ENCODE measurements at places on chromosomes 6 and 20.
A peak's percentile ranks its signal among the peaks of the same experiment; 100 is the strongest.

DNA sequence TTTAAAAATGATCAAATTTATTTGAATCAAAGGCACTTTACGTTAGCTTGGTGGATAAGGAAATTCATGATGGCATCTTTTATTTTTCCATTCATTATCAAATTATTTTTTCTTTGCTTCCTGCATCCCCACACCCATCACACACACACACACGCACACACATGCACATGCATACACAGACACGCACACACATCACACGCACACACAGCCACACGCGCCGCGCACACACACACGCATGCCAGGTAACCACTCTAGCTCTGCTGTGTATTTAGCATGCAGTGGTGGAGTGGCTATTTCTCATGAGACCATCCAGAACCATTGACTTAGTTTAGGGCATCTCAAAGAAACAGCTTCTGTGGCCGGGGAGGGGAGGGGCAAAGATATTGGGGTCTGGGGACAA, 47.0 kb downstream of the GNAS start:
- DNase-seq, result no peak

DNA sequence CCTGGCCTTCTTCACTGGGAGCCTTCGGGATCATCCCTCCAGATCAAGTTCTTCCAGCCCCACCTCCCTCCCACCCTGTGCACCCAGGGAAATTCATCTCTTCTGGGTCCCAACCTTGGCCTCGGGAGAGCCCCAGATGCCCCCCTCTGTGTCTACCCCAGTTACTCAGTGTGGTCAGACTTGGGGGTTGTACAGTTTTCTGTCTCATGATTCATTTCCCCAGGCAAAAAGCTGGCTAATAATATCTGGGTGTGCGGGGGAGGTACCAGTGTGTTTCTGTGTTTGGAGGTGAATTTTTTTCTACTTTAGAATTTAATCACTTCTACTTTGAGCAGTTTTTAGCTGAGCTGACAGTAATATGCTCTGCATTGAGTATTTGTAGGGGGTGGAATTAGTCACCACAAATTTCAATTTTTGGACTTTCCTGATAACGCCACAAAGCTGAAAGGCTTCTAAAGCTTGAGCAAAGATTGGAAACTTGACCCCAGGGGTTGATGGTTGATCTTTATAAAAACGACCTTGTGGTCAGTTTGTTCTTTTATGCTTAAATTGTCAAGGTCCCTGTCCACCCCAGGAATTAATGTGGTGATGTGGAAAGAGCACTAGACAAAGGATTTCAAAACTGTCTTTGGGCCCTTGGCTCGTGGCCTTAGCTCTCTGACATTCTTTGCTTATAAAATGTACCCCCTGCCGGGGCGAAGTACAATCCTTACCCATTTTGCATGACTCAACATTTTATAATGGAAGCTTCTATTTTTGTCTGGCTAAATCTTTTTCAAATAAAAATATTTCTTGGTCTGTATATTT, 284.7 kb upstream of the TAB2 start:
- DNase-seq, result no peak

GRCh38 chr6:7473805-7474719, 67.4 kb upstream of the DSP start:
- no peak for DNase-seq

- DNase-seq, result no peak
Observed at GRCh38 chr20:53597030-53597482, 3.4 kb upstream of the ZNF217 start.

GRCh38 chr6:15207923-15208322, 37.9 kb upstream of the JARID2 start:
- DNase-seq, result no peak

- peak; percentile 62 for DNase-seq
Observed at GRCh38 chr6:158853072-158853879, 34.1 kb upstream of the EZR start.

GRCh38 chr6:134880487-134881190, 69.3 kb downstream of the ALDH8A1 start:
- DNase-seq, result no peak

GRCh38 chr6:12715437-12715836, 1.1 kb upstream of the PHACTR1 start:
- no peak for DNase-seq

- DNase-seq, result no peak
Observed at GRCh38 chr6:10964684-10965083, 77.8 kb downstream of the SYCP2L start.

DNA sequence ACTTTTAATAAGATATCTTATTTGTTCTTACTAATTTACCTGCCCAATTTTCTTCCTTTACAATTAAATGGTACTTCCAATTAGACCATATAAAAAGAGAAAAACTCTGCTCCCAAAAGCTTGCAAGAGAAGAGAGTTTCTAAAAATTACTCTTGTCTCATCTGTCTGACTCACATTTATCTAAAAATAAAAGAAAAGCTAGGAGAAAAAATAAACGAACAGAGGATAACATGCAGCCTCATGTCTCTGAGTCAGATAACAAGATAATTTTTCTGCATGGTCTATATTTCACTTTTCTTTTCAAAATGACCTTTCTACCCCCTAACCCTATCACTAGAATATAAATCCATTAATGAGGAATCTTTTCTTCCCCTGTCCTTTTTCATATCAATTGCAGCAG, 127.2 kb upstream of the TCF21 start:
- no peak for DNase-seq

- DNase-seq, result no peak
Observed at GRCh38 chr6:37936906-37937305, 117.4 kb downstream of the ZFAND3 start.

DNA sequence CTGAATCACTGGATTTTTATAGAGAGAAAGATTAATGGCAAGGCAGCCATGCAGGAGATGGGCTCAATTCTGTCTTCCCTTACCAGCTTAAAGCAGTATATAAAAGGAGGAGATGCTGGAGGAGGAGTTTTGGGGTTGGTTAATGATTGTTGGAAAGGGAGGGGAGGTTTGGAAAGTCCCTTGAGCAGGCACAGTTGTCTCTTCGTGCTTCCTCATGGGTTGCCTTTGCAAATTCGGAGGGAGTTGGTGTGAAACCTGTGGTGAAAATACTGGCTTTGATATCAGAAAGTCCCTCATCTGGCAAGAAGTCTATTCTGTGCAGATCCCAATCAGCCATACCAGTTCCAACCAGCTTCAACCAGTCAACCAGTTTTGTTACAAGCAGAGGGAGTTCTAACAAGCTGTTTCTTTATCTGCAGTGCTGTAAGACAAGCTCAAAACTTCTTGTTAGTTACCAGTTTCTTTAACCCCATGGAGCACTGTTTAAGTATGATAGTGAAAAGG, 107.0 kb downstream of the HIVEP1 start:
- DNase-seq, result no peak

GRCh38 chr6:15441215-15441868, 195.5 kb downstream of the JARID2 start:
- no peak for DNase-seq

- no peak for DNase-seq
Observed at GRCh38 chr6:119390247-119390793, 40.8 kb upstream of the MAN1A1 start.
